Glutamatergic neuron (in vitro differentiated cells): ENCODE measurements at places on chromosomes 13 and 19.
A peak's percentile ranks its signal among the peaks of the same experiment; 100 is the strongest.

DNA sequence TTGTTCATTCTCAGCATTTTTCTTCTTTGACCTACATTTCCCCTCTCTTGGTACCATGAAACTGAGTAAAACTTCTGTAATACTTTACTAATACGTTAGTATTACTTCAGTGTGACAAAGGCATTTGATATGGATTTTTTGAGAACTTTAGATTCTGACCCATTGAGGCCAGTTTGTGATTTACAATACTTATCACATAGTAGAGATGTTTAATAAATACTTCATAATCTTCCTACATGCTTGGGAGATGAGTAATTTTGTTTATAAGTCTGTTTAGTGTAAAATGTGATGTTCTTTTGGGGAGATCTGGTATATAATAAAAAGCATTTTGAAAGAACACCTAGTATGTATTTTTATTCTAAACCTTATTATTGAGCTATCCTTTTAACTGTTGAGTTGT, 29.7 kb downstream of the GTF2F2 start:
- no peak overlapping the region for H3K27ac ChIP-seq
- DNase-seq = no peak
- no peak overlapping the region for H3K4me3 ChIP-seq
- H3K27me3 ChIP-seq = no peaks in the 10 kb centered on the region
- H3K36me3 ChIP-seq = no peaks in the 10 kb centered on the region

DNA sequence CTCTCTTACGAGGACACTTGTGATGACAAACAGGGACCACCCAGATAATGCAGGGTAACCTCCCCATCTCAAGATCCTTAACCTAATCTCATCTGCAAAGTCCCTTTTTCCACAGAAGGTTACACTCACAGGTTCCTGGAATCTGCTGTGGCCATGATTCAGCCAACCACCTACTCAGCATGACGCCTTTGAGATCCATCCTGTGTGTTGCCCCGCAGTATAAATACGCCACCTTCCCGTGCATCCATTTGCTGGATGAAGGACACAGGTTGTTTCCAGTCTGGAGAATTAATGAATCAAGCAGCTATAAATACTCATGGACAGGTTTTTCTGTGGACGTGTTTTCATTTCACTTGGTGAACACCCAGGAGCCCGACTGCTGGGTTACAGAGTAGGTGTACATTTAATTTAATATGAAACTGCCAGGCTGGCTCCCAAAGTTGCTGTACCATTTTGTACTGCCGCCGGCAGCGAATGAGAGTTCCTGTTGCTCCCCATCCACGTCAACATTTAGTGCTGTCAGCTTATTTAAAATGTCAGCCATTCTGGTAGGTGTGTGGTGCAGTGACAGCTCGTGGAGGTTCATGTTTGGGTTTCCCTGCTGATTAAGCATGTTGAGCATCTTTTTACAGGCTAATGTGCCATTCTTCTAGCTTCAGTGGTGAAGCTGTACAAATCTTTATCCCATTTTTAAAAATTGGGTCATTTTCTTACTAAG, 40.2 kb downstream of the ELL start:
- peaks cover 23% of the 10 kb centered on the region for H3K27me3 ChIP-seq
- DNase-seq = no peak
- peaks cover 43% of the 10 kb centered on the region for H3K4me1 ChIP-seq
- H3K4me3 ChIP-seq = no peak overlapping the region

DNA sequence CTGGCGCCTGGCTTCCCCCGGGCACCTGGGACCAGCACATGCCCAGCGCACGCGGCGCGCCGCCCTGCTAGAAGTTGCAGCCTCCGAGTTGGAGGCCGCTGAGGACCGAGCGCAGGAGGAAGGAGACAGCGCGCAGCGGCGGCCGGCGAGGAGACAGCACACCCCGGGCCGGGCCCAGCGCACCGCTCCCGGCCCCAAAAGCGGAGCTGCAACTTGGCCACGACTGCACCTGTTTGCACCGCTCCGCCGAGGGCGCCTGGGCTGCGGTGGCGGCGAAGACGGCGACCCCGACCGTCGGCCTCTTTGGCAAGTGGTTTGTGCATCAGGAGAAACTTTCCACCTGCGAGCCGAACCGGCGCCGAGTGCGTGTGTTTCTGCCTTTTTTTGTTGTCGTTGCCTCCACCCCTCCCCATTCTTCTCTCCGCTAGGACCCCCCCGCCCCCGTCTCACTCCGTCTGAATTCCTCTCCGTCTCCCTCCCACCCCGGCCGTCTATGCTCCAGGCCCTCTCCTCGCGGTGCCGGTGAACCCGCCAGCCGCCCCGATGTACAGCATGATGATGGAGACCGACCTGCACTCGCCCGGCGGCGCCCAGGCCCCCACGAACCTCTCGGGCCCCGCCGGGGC, at the start of gene SOX1:
TSS of gene SOX1 (plus strand) at position 34 of the 626 bp plus-strand sequence. CDS start at position 544, 510 bp downstream.
- peak within 1 kb of the TSS; percentile 70 for H3K4me3 ChIP-seq
- DNase-seq = peak; percentile 59
- H3K36me3 ChIP-seq = no peaks in the 10 kb centered on the region
- peaks cover 35% of the 10 kb centered on the region for H3K27me3 ChIP-seq
- H3K27ac ChIP-seq = no peak within 1 kb of the TSS
- H3K4me1 ChIP-seq = peaks cover 12% of the 10 kb centered on the region

- peaks cover 19% of the 10 kb centered on the region for H3K27me3 ChIP-seq
- no peak overlapping the region for H3K4me3 ChIP-seq
- no peaks in the 10 kb centered on the region for H3K36me3 ChIP-seq
- H3K4me1 ChIP-seq = peaks cover 15% of the 10 kb centered on the region
- no peak overlapping the region for H3K27ac ChIP-seq
Measured at GRCh38 chr19:7637374-7638256, 705 bp downstream of the STXBP2 start.

DNA sequence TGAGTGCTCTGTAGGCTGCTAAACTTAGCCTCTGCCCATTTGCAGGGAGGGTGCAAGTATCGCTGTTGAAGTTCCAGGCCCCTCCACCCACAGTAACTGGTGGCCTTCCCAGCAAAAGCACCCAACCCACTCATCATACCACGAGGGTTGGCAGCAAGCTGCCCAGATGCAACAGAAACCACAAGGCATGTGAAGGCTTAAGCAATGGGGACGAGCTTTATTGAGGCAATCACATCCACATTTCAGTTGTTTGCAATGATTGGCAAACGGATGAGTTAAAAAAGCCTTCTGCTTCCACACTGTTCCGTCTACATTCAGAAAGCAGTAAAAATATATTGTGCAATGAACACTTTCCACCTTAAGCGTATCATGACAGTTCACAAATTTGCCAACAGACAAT, 10.3 kb downstream of the GJB6 start:
- DNase-seq = no peak
- H3K4me3 ChIP-seq = no peak overlapping the region
- peaks cover 5% of the 10 kb centered on the region for H3K36me3 ChIP-seq
- H3K27me3 ChIP-seq = no peaks in the 10 kb centered on the region
- no peak overlapping the region for H3K27ac ChIP-seq

DNA sequence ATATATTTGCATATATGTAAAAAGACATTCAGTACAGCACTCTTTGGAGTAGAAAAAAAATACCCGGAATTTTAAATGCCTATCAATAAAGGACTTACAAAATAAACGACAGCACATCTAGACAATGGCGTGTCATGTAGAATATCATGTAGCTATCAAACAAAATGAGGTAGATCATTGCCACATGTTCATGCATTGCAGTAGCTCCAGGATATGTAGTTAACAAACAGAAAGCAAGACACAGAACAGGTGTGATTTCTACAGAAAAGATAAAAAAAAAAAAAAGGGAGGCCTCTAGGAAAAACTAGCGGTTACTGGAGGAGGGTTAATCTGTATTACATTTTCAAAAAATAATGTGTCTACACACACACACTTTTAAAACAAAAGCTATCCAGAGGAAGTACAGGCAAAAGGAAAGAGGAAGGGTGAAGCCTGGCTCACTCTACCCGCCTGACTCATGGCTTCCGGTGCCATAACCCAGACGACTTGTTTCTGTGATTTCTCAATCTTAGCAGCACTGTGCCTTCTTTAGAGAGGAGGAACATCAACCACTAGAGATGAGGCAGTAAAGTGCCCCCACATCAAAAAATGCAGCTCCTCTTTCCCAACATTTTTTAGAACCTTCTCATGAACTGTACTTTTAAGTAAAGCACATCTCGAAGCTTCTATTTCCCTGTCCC, 6.9 kb downstream of the KCTD12 start:
- H3K4me3 ChIP-seq = no peak overlapping the region
- peaks cover 9% of the 10 kb centered on the region for H3K4me1 ChIP-seq
- H3K27me3 ChIP-seq = no peaks in the 10 kb centered on the region
- no peak overlapping the region for H3K27ac ChIP-seq
- no peaks in the 10 kb centered on the region for H3K36me3 ChIP-seq

DNA sequence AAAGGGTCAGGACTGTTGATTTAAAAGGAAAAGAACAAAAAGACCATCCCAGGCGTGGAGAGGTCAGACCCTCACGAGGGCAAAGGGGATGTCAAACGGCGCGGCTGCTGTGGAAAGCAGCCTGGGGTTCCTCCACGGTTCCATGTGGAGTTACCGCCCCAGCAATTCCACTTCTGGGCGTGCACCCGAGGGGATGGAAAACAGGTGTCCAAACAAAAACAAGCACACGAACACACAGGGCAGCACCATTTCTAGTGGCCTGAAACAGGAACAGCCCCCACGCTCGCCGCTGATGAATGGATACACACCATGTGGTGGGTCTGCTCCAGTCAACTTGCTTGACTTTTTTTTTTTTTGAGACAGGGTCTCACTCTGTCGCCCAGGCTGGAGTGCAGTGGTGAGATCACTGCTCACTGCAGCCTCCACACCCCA, 11.2 kb downstream of the AP3D1 start:
- H3K36me3 ChIP-seq = no peaks in the 10 kb centered on the region
- no peak for DNase-seq
- peaks cover 5% of the 10 kb centered on the region for H3K27me3 ChIP-seq
- peak overlapping the region; percentile 25 for H3K4me3 ChIP-seq

DNA sequence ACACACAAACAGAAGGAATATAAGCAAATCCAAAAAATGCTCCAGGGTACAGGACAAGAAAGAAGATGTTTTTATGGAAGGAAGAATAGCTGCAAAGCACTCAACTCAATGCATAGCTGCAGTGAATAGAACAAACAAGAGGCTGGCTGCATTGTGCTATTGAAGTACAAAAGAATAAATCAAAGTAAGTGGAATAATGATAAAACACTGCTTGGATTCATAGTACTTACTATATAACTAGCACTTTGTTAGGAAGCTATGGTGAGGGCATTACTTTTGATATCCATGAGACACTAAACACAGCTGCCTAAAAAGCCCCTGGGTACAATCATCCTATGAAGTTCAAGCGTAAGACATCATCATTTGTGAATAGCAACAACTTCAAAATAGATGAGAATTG, 350.1 kb downstream of the PCDH9 start:
- peaks cover 5% of the 10 kb centered on the region for H3K36me3 ChIP-seq
- H3K4me1 ChIP-seq = no peaks in the 10 kb centered on the region
- DNase-seq = no peak
- H3K27me3 ChIP-seq = peaks cover 2% of the 10 kb centered on the region
- H3K27ac ChIP-seq = no peak overlapping the region

DNA sequence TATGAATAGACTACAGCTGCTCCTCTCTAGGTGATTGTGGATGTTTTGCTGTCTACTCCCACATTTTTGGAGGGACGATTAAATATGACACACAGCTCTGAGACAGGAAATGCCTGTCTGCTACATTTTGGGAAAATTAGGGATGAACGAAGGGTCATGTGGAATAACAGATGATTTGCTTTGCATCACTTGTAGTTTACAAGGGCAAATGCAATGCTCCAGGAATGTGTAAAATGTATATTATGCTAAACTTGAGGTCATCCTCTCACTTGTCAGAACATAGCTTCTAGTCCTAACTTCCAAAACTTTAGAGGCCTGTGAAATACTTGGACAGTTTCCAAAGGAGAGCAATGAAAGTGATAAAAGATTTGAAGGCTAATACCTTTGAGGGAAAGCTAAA, 284.2 kb upstream of the DACH1 start:
- H3K4me3 ChIP-seq = no peak overlapping the region
- H3K36me3 ChIP-seq = no peaks in the 10 kb centered on the region
- H3K4me1 ChIP-seq = no peaks in the 10 kb centered on the region
- no peak for DNase-seq
